Kidney (tissue), 22 donors: ENCODE measurements at places on chromosomes 3 and 15. TPM values are rescaled to one million over a fixed set of nuclear protein-coding genes. Genes with fewer than 3 reads are reported as not detected.
A peak's percentile ranks its signal among the peaks of the same experiment; 100 is the strongest.

LRTM1 gene
- not detected for total RNA-seq

MKRN2OS gene
- 1.7 TPM for total RNA-seq

CMTM8 gene
- 5.4 TPM for total RNA-seq

PLCH1 gene
- total RNA-seq = 9.6 TPM

MRPL46 gene
- total RNA-seq = 24.7 TPM

ACTRT3 gene
- total RNA-seq = 2.9 TPM

ISG20 gene
- 25.5 TPM for total RNA-seq

PARP15 gene
- total RNA-seq = 4.9 TPM

DNA sequence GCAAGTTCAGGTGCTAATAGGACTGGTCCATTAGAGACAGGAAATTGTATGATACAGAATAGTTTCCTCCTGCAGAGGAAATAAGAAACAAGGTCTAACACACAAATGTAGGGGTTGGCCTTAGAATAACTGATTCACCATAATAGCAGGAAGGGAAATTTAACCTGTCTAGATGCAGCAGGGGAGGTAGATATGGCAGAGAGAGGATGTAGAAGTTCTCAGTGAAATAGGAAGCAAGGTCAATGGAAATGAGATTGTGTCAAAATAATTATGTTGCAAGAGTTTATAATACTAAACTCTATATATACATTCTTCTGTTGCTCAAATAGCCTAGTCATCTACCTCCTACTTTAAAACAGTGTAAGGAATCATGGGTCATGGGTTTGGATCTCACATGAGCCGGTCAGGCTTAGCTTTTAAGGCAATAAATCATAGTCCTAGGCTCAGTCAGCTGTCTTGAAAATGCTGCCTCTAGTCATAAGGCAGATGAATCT is 17.0 kb downstream of the BCL2A1 start:
- no peak for DNase-seq

DNA sequence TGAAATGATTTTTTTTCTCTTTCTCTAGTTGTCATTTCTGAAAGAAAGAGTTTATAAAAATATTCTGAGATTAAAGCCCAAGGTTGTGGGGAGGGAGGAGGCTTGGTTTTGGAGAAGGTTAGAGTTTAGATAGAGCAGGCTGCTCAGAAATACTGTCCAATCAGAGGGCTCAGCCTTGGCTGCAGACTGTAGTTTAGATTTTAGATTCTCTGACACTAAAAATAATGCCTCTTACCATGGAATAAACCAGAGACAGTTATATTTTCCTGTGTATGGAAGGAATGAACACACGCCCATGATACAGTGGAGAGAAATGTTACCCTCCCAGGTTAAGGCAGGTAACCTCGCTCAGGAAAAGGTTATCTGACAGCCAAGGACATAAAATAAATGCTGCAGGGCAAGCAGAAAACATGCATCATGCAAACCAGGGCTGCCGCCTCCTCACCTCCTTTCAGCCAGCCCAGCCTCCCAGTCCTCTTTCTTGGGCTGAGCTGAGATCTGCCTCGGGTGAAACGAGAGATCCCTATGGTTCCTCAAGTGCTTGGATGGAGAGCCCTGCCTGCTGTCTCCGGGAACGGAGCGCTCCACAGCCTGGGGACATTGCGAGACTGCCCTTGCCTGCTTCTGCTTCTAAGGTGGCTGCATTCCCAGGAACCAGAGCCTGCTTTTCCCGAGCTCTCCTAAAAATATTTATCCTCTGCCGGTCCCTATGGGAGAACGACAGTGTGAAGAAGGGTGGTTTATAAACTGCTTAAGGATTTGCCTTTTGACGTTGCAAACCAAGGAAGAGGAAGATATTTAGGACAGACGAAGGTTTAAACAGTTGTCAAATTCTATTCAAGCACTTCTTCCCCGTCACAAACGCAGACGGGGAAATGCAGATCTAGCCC is 848 bp downstream of the NCEH1 start:
- peak; percentile 56 for DNase-seq

DNA sequence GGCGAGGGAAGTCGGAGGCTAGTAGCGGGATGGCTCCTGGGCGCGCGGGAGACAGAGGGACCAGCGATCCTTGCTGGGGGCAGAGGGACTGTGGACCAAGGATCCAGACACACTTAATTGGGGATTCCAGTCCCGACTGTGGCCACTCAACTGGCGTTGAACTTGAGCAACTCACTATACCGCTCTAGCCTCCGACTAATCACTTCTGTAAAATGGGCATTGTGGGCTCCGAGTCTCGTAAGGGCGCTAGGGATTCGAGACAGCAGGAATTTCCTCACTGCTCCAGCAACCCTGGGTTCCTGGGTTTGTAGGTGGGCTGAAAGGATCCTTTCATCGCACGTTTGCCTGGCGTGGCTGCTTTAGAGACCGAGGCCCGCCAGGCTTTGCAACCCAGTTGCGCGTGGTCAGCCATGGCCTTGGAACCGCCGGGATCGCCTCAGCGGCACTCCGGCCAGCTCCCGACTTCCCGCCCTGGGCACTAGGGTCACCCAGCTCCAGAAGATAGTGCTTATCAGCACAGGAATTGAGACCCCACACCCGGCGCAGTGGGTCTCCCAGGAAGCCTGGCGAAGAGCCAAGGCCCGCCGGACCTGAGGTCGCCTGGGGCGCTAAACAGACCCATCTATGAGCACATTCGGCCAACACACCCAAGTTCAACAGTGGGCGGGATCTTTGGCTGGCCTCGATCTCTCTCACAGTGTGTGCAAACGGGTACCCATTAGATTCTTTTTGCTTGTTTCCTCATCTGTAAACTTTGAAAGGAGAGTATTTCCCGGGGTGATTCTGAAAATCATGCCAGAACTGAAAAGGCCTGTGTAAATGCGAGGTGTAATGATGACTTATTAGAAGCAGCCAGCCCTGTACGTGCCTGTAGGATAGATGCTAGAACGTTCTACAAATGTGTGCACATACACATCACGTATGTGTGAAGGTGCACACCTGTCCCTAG is 9.9 kb downstream of the FOXL2 start:
- no peak for DNase-seq

DNA sequence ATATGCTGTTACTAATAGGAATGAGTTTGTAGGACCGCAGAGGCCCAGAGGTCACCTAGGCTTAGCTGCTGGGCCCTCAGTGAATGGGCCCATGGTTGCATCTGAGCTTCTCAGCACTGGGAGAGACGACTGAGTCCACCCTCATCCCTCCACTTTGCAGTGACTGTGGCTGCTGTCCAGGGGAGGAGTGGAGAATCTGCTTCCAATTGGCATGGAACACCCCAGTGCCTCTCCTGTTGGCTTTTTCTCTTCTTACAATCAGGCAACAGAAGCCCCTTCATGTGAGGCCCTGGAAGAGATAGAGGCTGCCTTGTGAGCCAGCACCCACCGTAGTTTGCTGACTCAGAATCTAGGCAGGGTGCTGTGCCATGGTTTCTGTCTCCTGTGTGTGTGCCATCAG is 55.6 kb downstream of the ARNT2 start:
- DNase-seq = no peak

- DNase-seq = peak; percentile 63
Measured at GRCh38 chr3:177753451-177754155, 556.3 kb upstream of the TBL1XR1 start.

DNA sequence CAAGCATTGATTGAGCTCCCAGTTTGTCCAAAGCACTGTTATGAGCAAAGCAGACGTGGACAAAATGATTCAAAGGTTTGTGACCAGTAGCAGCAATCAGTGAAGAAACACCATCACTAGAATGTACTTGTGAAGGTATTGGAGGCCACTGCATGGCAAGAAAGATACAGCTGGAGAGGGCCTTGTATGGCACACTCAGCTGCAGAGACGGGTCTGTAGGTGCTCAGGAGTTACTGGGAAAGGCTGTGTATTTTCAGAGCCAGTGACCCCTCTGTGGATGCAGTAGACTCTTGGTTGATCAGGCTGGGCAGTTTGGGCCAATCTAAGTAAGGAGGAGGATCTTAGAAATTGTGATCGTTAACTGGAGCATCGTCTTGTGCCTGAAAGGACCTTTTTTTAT is 120.0 kb downstream of the GHSR start:
- DNase-seq = no peak

- no peak for DNase-seq
Measured at GRCh38 chr3:48023377-48023776, 7.2 kb upstream of the MAP4 start.

DNA sequence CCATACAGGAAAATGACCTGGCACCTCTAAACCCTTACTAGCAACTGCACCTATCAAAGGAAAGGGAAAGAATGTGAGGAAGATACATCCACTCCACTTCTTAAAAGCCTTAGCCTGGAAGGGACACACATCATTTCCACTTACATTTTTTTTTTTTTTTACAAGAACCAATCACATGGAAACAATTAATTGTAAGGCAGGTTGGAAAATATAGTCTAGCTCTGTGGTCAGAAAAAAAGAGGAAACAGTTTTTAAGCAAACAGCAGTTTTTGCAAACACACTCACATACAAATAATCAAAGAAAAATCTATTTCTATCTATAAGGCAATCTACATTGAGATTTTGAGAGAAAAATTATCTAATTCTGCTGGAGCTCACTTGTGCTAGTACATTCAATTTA is 98.9 kb upstream of the SPRED1 start:
- no peak for DNase-seq

DNA sequence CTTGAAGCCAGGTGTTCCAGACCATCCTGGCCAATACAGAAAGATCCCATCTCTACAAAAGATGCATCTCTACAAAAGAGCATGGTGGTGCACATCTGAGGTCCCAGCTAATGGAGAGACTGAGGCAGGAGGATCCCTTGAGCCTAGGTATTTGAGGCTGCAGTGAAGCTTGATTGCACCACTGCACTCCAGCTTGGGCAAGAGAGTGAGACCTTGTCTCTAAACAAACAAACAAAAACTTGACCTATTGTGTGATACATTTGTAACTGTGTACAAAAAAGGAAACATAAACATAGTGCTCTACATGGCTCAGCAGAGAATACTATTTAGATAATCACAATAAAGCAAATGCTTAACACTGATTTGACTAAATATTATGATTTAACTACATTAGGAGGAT is 18.7 kb downstream of the ANPEP start:
- DNase-seq = no peak

DNA sequence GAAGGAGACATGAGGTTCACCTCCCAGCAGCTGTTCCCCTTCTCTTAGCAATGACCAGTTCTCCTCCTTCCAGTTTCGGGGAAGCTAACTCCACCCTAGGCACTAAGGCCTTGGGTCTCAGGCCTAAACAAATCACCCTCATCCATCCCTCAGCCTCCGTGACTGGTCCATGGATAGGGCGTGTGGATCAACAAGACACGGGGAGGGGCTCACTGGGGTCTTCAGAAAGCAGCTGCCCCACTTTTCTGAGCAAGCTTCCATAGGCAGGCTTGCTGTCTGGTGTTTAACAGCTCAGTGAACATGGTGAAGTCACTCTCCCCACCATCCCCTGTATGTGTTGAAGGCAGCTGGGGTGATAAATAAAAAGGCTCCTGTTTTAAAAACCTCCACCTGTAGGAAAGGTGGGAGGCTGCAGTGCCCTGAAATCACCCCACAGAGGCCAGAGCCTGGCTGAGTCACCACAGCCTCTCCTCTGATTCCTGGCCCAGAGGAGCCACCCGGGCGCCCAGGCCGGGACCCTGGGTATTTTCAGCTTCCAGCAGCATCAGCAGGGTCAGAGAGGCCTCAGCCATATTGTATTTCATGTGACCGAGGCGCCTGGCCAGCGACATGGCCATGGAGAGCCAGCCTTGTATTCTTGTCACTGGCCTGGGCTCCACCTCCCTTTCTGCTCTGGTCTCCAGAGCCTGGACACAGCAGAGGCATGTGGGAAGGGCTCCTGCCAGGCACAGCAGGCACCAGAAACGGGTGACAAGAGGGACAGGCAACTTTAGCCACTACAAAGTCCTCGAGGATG is 60.3 kb upstream of the HERC1 start:
- no peak for DNase-seq

DNA sequence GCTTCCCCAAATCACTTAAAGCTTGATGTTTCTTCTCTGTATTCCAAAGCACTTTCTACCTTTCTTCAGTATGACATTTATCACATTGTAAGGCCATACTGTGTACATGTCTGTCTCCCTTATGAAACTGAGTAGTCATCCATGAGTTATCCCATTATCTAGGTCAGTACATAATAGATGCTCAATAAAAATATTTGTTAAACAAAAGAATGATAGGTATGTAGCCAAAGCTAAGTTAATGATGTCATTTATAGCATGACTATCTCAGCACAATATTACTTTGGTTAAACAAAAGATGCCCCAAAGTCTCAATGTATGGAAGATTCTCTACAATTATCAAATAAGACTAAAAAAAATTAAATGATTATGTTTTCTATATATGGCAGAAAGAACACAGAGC is 3.1 kb upstream of the TMCO5A start:
- DNase-seq = no peak

GRCh38 chr15:47410247-47410646 is 307.1 kb upstream of the SEMA6D start:
- DNase-seq = no peak

DNA sequence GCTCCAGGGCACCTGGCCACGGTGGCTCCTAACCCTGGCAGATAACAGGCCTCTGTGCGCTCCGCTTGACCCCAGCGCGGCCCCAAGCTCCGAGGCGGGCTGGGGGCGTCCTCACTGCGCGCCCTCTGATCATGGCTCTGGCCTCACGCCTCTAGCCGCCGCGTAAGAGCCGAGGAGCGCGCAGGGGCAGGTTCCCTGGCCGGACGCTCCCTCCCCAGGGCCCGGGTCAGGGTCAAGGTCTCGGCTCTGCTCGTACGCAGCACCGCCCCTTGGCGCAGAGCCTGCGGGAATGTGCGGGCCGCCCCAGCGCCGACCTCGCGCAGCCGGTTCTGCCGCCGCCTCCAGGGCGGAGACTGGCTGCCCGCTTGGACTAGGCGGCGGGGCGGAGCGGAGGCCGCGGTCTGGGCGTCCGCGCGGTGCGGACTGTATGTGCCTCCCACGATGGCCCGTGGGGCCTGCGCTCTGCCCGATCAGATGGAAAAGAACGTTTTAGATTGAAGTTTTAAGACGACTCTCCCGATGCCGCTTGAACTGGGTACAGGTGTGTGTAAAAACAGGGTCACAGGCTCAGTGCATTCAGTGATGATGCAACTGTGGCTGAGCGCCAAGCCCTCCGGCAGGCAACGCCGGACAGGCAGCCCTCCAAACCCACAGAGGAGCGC is 40.8 kb downstream of the CHST14 start:
- DNase-seq = peak; percentile 91
